Amygdala (tissue), 56 donors: ENCODE measurements at places on chromosomes 1 and 21.

DNA sequence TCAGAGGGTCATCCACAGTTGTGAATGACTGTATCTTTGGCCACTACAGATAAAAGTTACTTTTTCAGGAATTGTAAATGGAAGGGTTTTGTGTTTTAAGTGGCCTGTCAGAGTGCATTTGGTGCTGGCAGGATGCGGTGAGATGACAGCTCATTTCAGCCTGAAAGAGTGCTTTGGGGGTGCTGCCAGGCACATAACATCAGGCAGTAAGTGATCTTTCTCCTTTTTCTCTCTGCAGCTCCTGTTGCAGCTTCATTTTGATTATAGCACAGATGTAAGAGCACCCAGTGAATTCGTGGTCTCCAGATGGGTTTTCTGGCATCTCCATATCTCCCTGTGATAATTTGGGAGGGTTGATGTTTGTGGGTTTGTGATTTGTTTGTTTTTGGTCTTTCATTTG lies 14.8 kb upstream of the FAM163A start:
- no peak for DNase-seq

DNA sequence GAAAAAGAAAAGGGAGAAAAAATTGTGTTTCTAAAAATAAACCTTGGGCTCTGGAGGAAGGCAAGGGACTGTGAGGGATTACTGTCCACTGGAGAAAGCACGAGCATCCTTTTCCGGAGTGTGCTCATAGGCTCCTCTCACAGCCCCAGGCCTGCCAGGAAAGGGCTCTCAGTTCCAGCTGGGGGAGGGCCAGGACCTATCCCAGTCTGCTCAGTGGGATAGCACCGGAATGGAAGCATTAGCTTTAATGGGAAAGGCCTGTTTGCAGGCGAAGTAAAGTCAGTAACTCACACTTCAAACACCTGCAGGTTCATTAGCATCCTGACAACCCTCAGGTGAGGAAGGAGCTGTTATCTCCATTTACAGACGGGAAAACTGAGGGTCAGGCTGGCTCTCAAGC lies 113.9 kb upstream of the USP24 start:
- DNase-seq, result no peak

- no peak for DNase-seq
Observed at GRCh38 chr1:46001081-46001785, 131.2 kb downstream of the PIK3R3 start.

- DNase-seq, result no peak
Observed at GRCh38 chr1:16716691-16717335, 23.5 kb upstream of the RNU1-4 start.

DNA sequence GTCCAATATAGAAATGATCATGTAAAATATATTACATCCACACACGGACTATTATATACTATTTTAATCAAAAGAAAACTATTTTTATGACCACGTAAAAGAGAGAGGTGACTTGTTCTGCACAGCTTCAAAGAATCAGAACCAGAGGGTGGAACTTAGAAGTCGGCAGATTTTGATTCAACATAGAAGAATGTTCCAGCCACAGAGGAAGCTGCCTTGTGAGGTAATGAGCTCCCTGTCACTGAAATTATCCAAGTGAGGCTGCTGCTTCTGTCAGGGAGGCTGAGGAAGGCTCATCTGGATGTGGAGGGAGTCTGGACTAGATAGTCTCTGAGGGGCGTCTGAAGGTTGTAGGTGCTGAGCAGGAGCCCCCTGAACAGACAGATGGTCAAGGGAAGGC lies 2.7 kb downstream of the PLEKHA6 start:
- no peak for DNase-seq

- no peak for DNase-seq
Observed at GRCh38 chr1:109935451-109935900, 24.8 kb downstream of the CSF1 start.

GRCh38 chr1:1264868-1265272 lies 8.8 kb downstream of the UBE2J2 start:
- no peak for DNase-seq

GRCh38 chr1:44608141-44608540 lies 66.1 kb downstream of the TMEM53 start:
- no peak for DNase-seq

GRCh38 chr1:15902882-15903281 lies 55.4 kb downstream of the SPEN start:
- no peak for DNase-seq

DNA sequence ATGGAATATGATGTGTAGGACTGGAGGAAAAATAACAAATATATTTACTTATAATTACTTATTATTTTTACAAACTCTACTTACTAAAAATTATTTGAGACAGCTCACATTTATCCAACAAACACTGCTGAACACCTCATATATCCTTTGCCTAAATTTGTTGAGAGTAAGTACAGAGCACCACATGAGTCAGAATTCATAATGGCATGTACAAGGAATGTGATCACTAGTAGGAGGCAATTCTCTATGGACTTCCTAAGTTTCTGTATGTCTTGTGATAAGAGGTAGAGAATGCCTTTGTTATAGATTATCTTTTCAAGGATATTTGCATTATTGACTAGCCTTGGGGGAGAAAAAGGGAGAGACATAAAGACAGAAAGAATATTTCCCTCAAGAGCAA lies 8.2 kb upstream of the ST6GALNAC3 start:
- DNase-seq, result no peak

DNA sequence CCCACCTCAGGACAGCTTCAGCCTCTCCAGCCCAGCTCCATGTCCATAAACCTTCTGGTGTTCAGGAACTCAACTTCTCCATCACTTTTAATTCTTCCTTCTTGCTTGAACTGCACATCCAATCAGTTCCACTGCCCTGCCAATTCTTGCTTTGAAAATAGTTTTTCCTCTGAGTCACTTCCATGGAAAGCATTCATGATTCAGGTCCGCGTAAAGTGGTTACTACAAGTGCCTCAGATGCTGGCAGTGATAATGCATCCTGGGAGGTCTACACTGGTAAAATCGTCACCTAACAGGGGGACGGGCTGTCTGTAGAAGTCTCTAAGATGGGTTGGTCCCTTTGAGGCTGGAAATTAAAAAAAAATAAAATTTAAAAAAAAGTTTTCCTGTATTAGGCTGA lies 25.9 kb upstream of the RCAN1 start:
- no peak for DNase-seq

- no peak for DNase-seq
Observed at GRCh38 chr1:76374086-76374485, 299.5 kb downstream of the ST6GALNAC3 start.

GRCh38 chr21:43754948-43755781 lies 20.9 kb downstream of the CSTB start:
- no peak for DNase-seq

- no peak for DNase-seq
Observed at GRCh38 chr1:160494620-160495019, 28.4 kb downstream of the SLAMF6 start.

GRCh38 chr1:187715483-187715882 lies 886.7 kb downstream of the PLA2G4A start:
- DNase-seq, result no peak
